ENCODE measurements at places on chromosomes 1 and 21.

GRCh38 chr1:170598618-170599017, 65.3 kb upstream of the PRRX1 start:
- no peak for DNase-seq

GRCh38 chr1:154371436-154371835, 33.7 kb upstream of the IL6R start:
- DNase-seq, result no peak

DNA sequence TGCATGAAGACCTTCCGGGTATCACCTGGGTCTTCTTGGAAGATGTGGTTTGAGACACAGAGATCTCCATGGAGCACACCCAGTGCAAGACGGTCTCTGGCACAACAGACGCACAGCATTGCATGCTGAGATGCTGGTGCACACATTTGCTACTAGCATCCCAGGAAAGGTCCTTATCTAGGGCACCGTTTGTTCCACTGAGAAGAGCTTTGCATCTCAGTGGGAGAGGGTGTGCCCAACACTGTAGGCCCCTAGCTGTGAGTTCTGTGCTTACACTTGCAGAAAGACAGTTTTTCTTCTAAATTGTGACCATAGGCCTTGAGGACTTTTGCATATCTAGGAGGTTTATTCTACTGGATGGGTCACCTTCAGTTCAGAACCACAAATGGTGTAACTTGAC, 554.1 kb downstream of the MATN1 start:
- DNase-seq, result no peak

- DNase-seq, result no peak
Observed at GRCh38 chr1:111200802-111201161, 336 bp upstream of the DENND2D start.

DNA sequence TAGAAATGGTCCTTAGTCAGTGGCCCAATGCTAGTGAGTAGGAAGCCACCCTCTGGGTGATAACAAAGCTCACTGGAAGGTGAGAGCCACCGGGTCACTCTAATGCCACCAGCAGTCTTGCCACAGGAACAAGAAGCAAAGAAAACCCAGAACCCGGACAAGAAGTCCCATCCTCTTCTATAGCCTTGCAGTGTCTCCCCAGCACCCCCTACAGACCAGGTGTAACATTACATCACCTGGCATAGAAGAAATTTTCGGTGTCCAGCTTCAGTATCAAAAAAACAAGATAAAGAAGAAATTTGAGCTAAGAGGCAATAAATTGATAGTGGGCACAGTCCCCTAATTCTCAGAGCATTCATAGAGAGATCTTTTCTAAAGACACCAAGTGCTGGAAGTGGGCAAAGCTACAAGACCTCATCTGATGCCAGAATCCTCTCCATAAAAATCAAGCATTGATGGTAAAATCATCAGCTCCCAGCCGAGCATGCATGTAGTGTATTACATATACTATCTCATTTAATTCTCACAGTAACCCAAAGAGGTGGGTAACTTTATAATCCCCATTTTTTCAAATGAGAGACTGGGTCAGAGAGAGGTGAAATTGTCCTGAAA, 491.0 kb downstream of the MATN1 start:
- DNase-seq, result no peak

DNA sequence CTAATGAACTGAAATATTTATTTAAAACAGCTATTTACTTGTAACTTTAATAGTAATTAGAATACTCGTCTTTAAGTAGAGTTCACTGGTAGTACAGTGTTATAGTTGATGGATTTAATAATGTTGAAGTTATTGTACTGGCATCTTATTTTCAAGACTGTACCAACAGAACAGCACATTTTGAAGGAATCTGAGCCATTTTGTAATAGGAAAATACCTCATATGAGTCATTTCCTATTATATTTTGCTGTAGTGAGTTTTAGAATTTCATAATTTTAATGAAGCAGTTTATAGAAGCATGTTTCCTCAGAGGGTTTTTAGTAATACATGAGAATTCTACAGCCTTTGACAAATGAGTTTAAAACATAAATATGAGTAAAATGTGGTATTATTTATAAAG, 258.3 kb downstream of the OLFM3 start:
- DNase-seq, result peak; percentile 81

DNA sequence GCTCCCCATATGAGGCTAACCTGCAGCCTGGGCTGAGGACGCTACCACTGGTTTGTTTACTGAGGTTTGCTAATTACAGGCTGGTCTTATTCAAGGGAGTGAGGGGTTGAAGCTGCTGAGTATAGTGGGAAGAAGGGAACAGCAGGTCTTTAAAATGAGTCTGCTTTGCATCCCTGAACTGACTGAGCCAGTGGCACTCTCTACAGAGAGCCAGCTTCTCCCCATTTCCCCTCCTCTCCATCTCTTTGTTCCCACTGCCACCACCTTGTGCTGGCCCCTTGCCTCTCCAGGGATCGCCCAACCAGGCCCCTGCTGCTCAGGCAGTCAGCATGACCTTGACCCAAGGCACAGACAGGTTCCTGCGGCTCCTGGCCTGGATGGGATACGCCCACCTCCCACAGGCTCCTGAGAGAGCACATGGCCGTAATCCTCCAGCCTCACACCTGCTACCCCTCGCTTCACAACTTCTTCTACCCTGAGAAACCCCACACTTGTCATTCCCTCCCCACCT, 45.0 kb downstream of the IER5 start:
- no peak for DNase-seq

DNA sequence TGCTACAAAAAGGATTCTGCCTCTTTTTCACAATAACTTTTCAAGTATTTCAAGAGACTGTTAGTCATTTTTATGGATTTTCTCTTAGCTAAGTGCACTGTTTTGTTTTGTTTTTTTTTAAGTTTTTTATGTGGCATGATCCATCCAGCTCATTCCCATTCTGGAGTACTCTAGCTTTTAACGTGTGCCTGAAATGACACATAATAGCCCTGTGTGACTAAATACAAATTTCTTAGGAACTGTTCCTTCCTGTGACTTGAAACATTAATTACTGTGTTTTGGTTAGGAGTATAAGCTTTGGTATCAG, 143.9 kb downstream of the HS2ST1 start:
- DNase-seq, result no peak

DNA sequence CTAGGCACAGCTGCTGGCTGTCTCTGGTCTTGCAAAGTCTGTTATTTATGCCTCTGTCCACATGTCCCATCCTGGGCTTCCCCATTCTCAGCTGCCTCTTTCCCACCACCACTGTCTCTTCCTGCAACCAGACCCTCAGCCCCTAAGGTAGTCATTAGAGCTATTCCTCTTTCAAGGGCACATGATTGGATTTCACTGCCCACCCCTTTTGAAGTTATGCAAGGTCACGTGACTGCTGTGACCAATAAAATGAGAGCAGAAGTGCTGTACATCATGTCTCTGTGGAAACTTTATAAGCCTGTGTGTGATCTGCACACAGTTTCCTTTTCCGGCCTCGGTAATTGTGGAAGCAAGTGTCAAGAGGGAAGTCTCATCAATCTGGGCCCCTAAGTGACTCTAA, 136.6 kb upstream of the HMGB4 start:
- no peak for DNase-seq

DNA sequence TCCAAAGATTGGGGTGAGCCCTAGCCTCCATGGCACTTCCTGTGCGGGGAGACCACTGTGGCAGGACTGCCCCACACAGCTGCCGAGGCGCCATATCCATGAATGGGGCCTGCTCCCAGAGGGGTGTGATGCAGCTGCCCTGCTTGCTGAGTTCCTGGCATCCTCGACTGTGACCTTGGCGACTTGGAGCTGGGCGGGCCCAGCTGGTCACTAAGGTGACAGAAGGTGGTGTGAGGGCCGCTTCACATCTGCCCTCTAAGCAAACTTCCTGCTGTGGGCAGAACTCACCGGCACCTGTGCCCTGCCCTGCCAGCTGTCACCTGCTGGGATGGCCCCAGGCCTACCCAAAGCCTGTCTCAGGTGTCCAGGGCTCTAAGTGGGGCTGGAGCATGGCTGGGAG, 9.0 kb downstream of the TMEM61 start:
- DNase-seq, result no peak

DNA sequence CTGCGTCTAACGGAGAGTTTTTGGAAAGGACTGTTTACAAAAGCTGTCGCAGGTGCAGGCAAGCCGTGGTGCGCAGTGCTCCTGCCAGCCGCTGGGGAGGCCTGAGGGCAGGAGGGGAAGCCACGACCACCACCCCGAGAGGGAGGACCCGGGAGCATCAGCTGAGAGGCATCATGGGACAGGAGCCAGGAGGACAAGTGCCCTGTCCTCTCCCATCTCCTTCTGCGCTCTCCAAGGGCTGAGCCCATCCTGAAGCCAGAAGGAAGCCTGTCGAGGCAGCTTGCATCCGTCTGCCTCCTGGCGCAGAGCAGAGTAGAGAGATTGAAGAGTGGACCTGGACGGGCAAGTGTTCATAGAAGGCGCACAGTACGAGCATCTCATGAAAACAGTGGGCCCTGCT, 310.9 kb downstream of the KIF26B start:
- no peak for DNase-seq

- no peak for DNase-seq
Observed at GRCh38 chr1:57206038-57206437, 217.8 kb downstream of the DAB1 start.

- DNase-seq, result peak; percentile 79
Observed at GRCh38 chr1:18820791-18821641, 38.4 kb downstream of the TAS1R2 start.

GRCh38 chr1:68218490-68218889, 13.8 kb downstream of the WLS start:
- DNase-seq, result no peak

DNA sequence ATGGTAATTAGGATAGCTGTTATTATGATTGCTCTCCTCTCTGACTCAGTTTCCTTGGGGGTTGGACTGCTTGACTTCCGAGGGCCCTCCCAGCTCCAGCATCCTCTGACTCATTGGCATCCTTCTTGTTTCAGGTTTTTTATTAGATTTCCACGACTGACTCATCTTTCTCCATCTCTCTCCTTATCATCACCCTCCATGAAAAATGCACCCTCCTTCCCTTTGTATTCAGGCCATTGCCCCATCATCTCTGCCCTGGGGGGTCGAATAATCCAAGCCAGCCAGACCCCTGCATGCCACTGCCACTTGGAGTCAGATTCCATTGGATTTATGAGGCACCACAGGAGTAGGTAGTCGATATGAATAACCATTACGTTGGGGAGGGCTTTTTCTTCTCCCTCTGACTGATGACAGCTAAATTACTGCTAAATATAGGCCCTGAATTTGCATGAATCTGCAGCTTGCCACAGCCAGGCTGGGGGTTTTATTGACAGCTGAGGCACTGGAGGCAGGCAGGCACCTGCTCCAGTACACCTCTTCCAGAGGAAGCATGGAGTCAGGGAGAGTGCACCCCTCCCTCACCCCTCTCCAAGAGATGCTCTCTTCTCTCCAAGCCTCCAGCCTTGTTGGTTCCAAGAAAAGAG, 91.7 kb downstream of the C1orf94 start:
- DNase-seq, result peak; percentile 4

GRCh38 chr1:71166178-71167173, 85.6 kb upstream of the ZRANB2 start:
- DNase-seq, result no peak

DNA sequence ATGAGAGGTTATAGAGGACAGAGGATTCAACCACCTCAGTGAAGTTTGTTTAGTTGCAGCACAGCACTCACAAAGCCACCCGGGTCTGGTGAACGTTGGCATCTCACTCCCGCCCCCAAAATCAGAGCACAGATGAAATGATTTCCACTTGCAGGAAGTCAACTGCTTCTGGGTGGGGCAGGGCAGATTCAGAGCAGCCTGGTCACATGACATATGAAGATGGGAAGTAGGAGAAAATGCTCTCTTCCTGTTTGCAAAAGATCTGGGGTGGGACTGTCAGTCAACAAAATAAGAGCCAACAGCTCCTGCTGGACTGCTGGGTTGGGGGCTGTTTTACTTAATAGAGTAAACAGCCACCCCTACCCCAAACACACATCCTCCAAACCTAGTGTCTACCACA, 43.2 kb downstream of the LRRC71 start:
- DNase-seq, result no peak

DNA sequence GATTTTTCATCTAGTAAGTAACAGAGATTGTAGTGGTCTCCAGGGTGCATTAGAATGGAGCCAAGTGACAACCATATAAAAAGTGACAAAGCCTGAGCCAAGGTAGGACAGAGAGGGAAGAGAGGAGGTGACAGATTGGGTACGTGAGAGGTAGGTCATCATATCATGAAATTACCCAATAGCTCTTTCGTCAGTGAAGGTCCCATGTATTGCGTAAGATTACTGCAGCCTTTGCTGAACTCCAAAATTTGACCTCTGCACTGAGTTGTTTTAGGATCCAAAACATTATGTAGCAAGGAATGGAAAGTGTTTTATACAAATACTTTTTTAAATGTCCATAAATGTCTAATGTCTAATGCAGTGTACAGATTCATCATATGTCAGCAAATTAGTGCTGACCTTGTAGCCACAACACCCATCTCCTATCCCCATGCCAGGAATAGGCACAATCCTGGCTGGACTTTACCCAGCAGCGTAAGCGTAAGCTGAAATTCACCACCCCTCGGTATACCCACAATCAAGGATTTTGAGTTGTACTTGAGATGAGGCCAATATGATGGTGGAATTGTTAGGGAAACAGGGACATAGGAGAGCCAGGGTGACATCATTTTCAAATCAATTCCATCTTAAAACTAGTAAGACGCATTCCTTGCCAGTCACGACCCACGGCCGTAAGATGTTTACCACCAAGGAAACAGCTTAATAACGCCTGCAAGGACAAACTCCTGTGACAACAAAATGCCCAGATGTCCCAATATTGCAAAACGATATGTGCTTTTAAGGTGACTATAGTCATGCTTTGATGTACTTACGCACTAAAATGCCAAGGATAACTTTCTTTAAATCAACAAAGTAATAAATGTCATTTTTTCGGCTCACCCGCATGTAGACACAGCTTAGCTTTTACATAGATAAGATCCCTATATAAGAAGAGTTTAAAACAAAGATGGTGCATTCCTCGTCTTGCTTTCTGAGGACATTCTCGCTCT, 38.1 kb upstream of the GREM2 start:
- no peak for DNase-seq

DNA sequence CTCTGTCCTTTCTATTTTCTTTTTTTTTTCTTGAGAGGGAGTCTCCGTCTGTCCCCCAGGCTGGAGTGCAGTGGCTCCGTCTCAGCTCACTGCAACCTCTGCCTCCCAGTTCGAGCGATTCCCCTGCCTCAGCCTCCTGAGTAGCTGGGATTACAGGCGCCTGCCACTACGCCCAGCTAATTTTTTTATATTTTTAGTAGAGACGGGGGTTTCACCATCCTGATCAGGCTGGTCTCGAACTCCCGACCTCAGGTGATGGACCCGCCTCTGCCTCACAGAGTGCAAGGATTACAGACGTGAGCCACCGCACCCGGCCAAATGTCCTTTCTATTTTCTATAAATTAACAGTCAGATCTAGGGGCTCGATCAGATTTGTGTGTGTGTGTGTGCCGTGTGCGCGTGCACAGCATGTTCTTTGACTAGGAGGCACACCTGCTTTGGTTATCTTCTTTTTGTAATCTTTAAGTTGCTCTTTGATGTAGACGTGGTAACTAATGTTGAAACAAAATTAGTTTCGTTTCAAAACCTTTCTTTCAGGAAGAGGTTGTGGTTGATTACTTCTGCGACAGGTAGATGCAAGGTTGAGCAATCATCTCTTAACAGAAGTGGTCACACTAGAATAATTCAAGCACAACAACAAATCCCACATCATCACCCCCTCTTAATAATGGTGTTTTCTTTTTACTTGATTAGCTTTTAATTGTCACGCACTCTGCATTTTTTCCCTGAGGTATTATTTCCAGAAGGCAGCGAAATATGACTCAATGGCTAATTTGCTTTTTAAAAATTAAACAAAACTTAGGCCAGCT, 779 bp upstream of the DEGS1 start:
- no peak for DNase-seq

- DNase-seq, result no peak
Observed at GRCh38 chr1:185672719-185673360, 61.4 kb upstream of the HMCN1 start.

GRCh38 chr1:78607334-78607927, 12.8 kb upstream of the IFI44L start:
- DNase-seq, result peak; percentile 78

Measured in adipocyte (in vitro differentiated cells).